ENCODE measurements at places on chromosomes 6 and 20. TPM values are rescaled to one million over a fixed set of nuclear protein-coding genes. Genes with fewer than 3 reads are reported as not detected.

ADGRF5 gene
- total RNA-seq, result 24.5 TPM

GRCh38 chr20:38181207-38181801, 16.2 kb upstream of the TGM2 start:
- no peak overlapping the region for H3K4me3 ChIP-seq
- H3K4me1 ChIP-seq, result no peaks in the 10 kb centered on the region
- no peak overlapping the region for H3K27ac ChIP-seq
- DNase-seq, result no peak
- H3K36me3 ChIP-seq, result no peaks in the 10 kb centered on the region

CLPSL1 gene
- total RNA-seq, result not detected

DNA sequence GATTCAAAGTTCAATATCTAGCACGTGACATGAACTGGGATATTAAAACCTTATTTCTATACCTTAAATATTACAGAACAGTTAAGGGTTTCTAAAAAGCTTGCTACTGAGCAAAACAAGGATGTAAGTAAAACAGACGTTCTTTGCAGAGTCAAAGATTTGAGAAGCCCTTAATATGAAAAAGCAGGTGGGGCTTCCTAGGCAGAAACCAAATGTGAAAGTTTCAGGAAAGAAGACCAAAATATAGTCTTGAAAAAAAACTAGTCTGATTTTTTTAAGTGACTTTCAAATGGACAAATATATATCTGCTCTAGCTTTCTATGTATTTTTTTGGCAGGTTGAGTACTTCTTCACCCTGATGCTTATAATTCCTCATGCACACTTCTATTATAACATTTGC, 63.2 kb downstream of the TNFRSF21 start:
- H3K27ac ChIP-seq, result peak overlapping the region; percentile 12
- H3K4me3 ChIP-seq, result no peak overlapping the region
- peaks cover 54% of the 10 kb centered on the region for H3K4me1 ChIP-seq
- no peaks in the 10 kb centered on the region for H3K27me3 ChIP-seq
- H3K36me3 ChIP-seq, result no peaks in the 10 kb centered on the region

GRCh38 chr20:16432466-16433292, 140.6 kb downstream of the KIF16B start:
- H3K4me1 ChIP-seq, result no peaks in the 10 kb centered on the region
- H3K27ac ChIP-seq, result no peak overlapping the region
- peaks cover 17% of the 10 kb centered on the region for H3K36me3 ChIP-seq
- DNase-seq, result peak; percentile 7

C6orf58 gene
- total RNA-seq, result not detected

FBXO5 gene
- 6.3 TPM for total RNA-seq

DNA sequence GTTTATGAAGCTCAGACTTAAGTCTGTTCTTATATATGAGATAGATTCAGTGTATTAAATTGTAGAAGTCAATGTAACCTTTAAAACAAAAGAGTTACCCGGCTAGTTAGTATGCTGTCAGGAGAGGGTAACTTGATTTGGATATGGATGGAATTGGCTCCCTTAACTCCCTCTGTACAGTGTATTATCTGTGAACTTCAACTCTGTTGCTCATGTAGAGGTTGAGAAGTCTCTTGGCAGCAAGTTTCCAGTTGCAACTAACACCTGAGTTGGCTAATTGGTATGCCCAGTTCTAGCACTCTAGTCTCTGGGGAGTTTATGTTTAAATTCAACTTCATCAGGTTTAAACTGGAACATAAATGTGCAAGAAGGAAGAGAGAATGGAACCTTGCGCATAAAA, 111.0 kb downstream of the NCOA3 start:
- H3K27ac ChIP-seq, result no peak overlapping the region
- H3K4me1 ChIP-seq, result peaks cover 24% of the 10 kb centered on the region
- H3K36me3 ChIP-seq, result no peaks in the 10 kb centered on the region
- H3K4me3 ChIP-seq, result no peak overlapping the region
- H3K27me3 ChIP-seq, result no peaks in the 10 kb centered on the region

DNA sequence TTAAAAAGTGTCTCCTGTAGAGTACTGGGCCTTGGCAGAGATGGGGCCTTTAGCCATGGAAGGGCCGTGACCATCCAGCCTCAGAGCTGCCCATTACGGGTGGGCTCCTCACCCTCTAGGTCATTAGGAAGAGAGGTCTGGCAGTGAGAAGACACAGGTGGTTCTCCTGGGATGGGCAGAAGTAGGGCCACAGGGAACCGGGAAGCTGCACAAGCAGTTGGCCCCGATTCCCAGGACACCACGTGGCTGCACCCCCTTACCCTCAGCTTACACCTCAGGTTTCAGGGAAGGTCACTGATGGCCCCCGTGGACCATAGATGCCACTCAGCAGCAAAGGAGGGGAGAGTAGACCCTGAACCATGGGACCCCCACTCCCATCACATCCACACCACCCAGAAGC, 1.6 kb downstream of the RAET1G start:
- no peak for DNase-seq
- H3K27me3 ChIP-seq, result peaks cover 12% of the 10 kb centered on the region
- no peaks in the 10 kb centered on the region for H3K36me3 ChIP-seq
- H3K4me3 ChIP-seq, result no peak overlapping the region
- H3K4me1 ChIP-seq, result peaks cover 37% of the 10 kb centered on the region

DNA sequence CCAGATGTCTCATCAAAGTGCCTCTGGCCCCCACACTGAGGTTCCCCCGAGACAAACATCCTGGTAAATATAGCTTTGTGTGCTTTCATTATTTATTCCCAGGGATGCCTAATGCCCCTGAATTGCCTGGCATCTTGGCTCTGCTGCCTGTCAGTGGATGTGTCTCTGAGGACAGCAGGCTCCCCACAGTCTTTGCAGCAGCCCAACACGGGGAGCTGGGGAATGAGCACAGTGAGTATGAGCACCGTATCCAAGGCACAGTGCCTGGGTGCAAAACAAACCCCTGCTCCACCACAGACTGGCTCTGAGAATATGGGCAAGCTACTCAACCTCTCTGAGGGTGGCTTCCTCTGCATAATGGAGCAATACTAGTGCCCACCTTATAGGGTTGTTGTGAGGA, 165.9 kb downstream of the PTPRT start:
- H3K27me3 ChIP-seq, result no peaks in the 10 kb centered on the region
- H3K4me1 ChIP-seq, result no peaks in the 10 kb centered on the region
- H3K36me3 ChIP-seq, result no peaks in the 10 kb centered on the region
- peak; percentile 70 for DNase-seq
- no peak overlapping the region for H3K4me3 ChIP-seq

- H3K36me3 ChIP-seq, result no peaks in the 10 kb centered on the region
- no peak overlapping the region for H3K4me3 ChIP-seq
- no peak for DNase-seq
- no peaks in the 10 kb centered on the region for H3K27me3 ChIP-seq
- peak overlapping the region; percentile 37 for H3K27ac ChIP-seq
Measured at GRCh38 chr6:14880677-14881076, 365.2 kb upstream of the JARID2 start.

- no peaks in the 10 kb centered on the region for H3K27me3 ChIP-seq
- no peak overlapping the region for H3K27ac ChIP-seq
- no peak overlapping the region for H3K4me3 ChIP-seq
- H3K4me1 ChIP-seq, result peaks cover 7% of the 10 kb centered on the region
- H3K36me3 ChIP-seq, result peaks cover 33% of the 10 kb centered on the region
Measured at GRCh38 chr6:99491171-99491570, 24.1 kb downstream of the USP45 start.

CDSN gene
- total RNA-seq, result not detected

TAGAP gene
- total RNA-seq, result 1.7 TPM

- peaks cover 19% of the 10 kb centered on the region for H3K36me3 ChIP-seq
- DNase-seq, result no peak
- no peak overlapping the region for H3K4me3 ChIP-seq
- H3K4me1 ChIP-seq, result no peaks in the 10 kb centered on the region
- H3K27ac ChIP-seq, result no peak overlapping the region
- H3K27me3 ChIP-seq, result no peaks in the 10 kb centered on the region
Measured at GRCh38 chr6:157898169-157898568, 75.1 kb downstream of the SNX9 start.

SLC52A3 gene
- 1.5 TPM for total RNA-seq

CAPN11 gene
- 0.50 TPM for total RNA-seq

BRD2 gene
- total RNA-seq, result 112 TPM

B3GAT2 gene
- not detected for total RNA-seq

DNA sequence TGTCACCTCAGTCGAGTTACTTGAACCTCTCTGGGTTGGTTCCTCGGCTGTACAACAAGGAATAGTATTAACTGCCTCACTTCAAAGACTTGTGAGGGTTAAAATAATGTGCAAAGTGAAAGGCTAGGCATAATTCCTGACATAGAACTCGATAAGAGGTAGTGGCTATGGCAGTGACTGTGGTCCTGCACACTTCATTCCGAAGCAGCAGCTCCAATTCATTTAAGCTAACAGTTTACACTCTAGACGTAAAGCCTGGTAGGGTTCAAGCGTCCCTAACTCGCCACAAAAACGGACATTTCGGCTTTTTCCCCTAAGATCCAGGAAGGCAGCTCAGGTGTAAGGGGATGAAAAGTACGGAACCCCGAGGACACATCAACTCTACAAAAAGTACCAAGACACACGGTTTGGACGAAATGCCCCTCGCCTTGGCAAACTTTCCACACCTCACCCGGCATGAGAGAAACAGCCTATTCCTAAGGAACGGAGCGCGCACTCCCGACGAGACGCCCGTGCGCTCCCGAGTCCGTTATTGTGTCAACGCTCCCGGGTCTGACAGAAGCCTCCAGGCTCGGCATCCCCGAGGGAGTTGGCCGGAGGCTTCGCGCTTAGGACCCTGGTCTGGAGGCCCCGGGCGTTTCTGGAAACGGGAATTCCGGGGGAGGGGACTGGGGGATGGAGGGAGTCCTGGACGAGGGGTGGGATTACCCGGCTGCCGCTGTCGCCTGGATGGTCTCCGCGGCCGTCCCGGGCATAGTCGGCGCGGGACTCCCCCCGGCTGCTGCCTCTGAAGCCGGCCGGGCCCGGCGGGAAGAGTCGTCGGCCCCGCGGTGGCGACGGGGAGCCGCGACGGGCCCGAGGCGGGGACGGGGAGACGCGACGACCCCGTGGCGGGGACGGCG, 937 bp downstream of the ZNF318 start:
- peaks cover 16% of the 10 kb centered on the region for H3K36me3 ChIP-seq
- H3K4me3 ChIP-seq, result peak overlapping the region; percentile 85
- no peak for DNase-seq
- H3K4me1 ChIP-seq, result peaks cover 18% of the 10 kb centered on the region
- H3K27ac ChIP-seq, result peak overlapping the region; percentile 84

SLC35B2 gene
- total RNA-seq, result 35.8 TPM

BAG2 gene
- total RNA-seq, result 40.4 TPM

DNA sequence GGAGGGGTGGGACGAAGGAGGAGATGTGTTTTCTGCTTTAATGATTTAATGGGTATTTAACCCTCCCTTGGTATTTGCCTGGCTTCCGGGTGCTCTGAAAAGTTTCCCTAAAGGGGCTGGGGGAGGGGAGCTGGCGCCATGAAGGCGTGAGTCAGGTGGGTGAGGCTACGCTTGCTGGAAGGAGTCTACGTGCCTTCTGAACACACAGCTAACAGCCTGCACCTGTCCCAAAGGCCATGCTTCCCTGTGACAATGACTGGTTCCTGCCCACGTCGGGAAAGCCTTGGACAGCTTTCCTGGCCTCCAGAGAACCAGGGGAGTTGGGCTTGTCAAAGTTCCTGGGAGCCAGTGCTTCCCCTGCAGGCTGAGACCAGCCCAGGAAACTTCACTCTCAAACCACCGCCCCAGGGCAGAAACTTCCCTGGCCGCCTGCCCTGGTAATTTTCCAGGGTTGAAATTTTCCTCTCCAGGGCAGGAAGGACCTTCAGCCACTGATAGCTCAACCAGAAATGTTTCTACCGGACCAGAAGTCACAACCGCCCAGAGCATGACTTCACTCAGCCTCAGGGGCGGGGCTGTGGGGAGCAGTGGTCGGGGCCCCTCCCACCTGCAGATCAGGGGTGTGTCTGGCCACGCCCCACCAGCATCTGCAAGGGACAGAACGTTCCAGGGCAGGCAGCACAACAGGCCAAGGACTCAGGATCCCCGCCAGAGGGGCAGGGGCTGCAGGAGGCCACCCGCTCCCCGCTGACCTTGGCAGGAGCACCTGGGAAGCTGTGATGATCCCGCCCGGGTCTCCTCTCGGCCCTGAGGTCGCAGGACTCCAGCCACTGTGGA, 18.6 kb upstream of the SLCO4A1 start:
- DNase-seq, result peak; percentile 98
- peak overlapping the region; percentile 85 for H3K27ac ChIP-seq
- H3K4me1 ChIP-seq, result peaks cover 51% of the 10 kb centered on the region
- no peaks in the 10 kb centered on the region for H3K36me3 ChIP-seq

- H3K27me3 ChIP-seq, result no peaks in the 10 kb centered on the region
- no peaks in the 10 kb centered on the region for H3K36me3 ChIP-seq
- no peak overlapping the region for H3K4me3 ChIP-seq
- DNase-seq, result no peak
- peaks cover 8% of the 10 kb centered on the region for H3K4me1 ChIP-seq
Measured at GRCh38 chr20:50737352-50737751, 6.0 kb downstream of the PARD6B start.

DNA sequence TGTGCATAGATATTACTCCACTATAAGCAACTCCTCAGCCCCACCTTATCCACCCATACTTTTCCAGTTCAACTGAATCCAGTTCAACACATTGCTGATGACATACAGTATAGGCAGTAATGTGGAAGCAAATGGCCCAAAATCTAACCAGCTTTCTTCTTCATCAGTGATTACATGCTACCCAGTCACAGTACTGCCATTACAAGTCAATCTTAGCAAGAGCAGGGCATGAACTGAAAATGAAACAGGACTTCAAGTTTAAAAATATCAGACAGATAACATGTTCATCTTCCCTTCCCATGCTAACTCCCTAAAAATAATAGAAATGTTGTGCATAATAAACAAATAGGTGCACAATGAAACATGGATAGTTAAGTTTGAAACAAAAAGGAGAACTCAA, 19.2 kb downstream of the RRAGD start:
- H3K4me3 ChIP-seq, result no peak overlapping the region
- no peaks in the 10 kb centered on the region for H3K36me3 ChIP-seq
- no peaks in the 10 kb centered on the region for H3K4me1 ChIP-seq
- no peak overlapping the region for H3K27ac ChIP-seq
- peak; percentile 7 for DNase-seq

GRCh38 chr6:130314271-130314670, 51.5 kb upstream of the TMEM200A start:
- no peaks in the 10 kb centered on the region for H3K4me1 ChIP-seq
- H3K27ac ChIP-seq, result no peak overlapping the region
- no peaks in the 10 kb centered on the region for H3K27me3 ChIP-seq
- H3K4me3 ChIP-seq, result no peak overlapping the region
- no peaks in the 10 kb centered on the region for H3K36me3 ChIP-seq
- no peak for DNase-seq
